ENCODE measurements at places on chromosomes 2 and 18. TPM values are rescaled to one million over a fixed set of nuclear protein-coding genes. Genes with fewer than 3 reads are reported as not detected.

DNA sequence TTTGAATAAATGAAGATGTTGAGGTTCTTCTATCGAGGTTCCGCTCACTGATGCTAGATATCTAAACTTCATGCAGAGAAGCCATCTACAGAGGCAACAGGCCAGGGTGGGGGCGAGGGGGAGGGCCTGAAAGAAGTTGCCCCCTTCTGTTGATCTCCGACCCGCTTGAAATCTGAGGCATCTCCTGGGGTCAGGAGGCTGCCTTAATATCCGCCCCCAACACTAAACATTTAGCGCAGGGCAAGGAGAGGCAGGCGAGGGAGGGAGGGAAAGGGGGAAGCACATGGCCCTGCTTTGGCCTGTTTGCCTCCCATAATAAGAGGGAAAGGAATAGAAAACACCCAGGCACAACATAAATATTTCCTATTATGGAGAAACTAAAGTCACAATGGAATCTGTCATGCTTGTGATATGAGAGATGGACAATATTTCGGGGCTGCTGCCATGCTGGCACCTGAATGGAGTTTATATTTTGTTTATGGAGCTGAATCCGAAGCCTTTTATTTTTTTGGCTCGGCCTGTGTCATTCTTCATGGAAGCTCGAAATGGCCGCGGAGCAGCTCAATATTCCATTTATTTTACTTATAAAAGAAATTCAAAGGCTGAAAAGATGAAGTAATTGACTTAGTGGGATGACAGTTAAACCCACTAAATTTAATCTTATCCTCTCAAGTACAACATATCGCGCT is 221.1 kb downstream of the INSIG2 start:
- peak; percentile 31 for DNase-seq

DNA sequence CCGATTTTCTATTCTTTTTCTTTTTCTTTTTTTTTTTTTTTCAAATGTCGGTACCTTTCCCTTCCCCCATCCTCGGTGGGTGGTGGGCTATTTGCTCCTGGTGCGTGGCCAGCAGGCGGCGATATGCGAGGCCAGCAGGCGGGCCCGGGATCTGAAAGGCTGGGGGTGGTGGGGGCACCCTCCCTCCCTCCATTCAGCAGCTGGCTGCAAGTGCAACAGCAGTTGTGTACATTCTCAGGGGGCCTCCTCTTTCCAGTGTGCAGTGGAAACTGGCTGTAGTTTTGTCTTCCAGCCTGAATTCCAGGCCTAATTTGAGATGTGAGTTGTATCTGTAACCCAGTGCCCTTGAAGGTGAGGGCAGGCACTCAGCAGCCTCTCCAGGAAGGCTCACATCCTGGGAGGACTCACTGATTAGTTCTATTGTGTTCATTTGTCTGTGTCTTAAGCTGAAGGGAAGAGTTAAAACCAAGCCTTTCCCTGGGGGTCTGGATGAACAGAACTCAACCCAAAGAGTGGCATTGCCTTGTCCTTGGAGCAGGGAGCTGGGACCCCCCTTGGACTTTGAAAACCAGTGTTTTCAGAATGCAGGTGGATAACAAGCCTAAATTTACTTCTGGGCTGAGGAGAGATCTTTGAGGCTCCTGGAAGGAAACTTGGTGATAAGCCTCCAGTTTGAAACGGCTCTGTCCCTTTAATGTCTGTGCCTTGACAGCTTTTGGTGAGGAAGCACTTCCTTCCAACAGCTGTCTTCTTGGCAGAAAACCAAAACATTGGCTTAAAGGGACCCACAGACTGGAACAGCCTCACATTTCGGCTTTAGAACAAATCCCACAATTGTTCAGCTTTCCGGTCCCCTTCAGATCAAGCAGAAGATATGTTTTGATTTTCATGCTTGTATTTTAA is 3.3 kb downstream of the MYCN start:
- DNase-seq: peak; percentile 97

DNA sequence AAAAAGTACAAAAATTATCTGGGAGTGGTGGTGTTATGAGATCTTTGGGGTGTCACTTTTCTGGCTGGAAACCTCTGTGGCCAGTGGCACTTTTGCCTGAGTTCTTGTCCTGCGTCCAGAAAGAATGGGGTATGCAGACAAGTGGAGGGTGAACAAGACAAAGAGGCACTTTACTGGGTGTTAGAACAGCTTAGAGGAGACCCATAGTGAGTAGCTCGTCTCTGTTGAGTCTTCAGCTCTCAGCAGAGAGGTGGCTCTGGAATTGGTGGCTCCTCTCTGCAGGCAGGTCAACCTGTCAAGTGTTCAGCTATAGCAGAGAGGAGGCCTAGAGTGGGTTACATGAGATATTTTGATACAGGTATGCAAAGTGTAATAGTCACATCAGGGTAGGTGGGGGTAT is 26.1 kb downstream of the CRYGD start:
- DNase-seq: no peak

DNA sequence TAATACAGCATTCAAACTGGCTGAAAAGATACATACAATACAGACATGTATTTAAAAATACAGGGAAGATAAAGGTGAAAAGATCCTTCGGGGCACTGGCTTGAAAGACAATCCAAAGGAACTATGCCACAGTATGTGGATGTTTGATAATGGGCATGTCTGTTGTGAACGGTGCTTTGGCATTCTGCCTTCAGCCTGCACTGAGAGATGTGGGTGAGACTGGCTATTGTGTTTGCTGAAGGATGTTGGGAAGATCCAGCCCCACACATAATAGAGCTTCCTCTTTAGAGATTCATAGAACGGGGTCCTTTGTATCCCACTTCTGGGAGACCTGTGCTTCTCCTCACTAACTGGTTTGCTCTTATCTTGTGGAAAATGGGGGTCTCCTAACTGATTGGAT is 65.1 kb upstream of the CXCR4 start:
- DNase-seq: peak; percentile 36

- no peak for DNase-seq
These were observed 675.0 kb downstream of the IRS1 start for GRCh38 chr2:226124548-226125011.

DNA sequence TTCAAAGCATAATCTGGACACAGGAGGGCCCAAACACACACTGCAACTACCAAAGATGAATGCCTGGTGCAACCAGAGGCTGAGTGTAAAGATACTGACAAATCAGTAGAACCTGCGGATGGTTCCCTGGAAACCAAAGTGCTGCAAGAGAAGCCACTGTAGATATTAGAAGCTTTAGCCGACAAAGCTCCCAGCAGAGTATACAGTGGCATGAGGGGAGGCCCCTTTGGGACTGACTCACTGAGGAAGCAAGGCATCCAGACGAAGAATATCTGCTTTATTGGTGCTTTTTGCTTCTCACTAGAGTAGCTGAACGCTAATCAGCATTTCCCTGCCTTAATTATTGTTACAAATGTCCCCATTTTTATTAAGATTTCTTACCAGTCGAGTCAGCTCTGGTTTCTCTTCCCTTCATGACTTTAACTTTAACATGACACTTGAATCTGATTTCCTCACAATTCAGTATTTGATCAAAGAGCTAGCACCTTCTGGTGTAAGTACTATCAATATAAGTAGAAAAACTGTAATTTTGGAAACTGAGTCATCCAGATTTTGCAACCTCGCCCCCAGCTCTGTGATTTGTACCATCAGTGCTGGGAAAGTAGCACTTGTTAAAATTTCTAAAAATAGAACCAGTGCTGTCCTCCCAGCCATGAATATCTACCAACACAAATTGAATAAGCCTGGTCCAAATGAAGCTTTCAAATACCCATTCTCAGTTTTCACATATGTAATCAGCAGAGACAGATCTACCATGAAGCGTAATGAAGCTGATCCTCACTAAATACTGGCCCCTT is 34.2 kb downstream of the FIGN start:
- DNase-seq: no peak

DNA sequence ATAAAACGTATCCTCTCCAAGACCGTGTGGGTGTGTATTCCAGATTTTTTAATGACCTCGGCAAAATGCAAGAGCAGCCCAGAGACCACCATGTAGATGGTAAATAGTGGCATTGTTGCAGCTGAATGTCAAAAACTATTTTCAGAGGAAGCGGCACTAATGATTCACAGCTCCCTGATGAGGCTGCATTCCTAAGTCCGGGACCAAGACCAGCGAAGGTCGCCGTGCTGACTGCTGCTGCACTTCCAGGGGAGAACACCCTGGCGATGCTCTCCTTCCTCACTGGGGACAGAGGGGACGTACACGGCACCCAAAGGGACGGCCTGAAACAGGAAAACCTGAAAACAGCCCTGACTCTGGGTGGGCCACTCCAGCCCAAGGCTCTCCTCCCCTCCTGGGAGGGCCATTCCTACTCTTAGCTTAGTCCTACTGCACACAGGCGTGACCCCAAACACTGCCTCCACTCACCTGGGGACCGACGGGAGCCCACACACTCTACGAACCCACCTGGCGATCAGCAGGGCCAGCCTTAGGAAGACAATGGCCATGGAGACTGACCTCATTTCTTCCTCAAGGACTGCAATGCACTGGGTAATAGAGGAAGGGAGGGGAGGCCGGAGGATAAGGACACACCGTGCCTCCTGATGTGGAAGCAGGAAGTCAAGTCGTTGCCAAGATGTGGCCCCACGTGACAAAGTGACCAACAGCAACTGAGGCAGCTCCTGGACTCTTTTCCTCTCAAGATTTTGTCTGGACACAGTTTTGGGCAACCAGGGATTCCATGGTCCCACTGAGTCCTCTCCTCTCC is 82.8 kb downstream of the ZNF516 start:
- DNase-seq: no peak

GRCh38 chr2:191048073-191048472 is 34.1 kb upstream of the STAT1 start:
- DNase-seq: no peak

GRCh38 chr2:84029903-84030575 is 429.0 kb downstream of the SUCLG1 start:
- DNase-seq: no peak

DNA sequence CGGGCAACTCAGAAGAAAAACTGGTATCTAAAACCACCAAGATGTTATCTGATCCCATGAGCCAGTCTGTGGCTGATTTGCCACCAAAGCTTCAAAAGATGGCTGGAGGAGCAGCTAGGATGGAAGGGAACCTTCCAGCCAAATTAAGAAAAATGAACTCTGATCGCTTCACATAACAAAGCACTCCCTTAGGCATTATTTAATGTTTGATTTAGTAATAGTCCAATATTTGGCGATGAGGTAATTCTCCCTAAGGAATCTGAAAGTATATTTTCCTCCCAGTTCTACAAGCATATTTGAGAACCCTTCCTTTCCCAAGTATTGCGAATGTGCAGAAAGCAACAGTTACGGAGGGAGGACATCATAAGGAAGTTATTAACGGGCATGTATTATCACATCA is 156.6 kb downstream of the KCNJ3 start:
- no peak for DNase-seq

GRCh38 chr18:40365526-40365925 is 1589.5 kb upstream of the PIK3C3 start:
- DNase-seq: no peak

DNA sequence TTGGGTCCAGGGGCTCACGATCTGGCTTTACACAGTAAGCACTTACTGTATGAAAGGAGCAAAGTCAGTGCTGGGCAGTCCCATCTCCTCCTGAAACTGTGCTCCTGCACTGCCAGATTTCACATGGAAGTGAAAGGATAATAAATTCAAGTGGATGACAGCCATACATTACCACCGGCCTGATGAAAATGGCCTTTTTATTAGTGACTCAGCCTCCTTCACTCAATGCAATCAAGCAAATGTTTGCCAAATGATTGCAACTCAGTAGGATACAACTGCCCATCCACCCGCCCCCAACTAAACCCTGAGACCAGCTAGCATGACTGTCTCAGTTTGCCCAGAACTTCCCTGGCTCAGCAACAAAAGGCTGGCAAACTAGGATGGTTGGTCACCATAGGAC is 77.1 kb downstream of the MYO5B start:
- no peak for DNase-seq

DNA sequence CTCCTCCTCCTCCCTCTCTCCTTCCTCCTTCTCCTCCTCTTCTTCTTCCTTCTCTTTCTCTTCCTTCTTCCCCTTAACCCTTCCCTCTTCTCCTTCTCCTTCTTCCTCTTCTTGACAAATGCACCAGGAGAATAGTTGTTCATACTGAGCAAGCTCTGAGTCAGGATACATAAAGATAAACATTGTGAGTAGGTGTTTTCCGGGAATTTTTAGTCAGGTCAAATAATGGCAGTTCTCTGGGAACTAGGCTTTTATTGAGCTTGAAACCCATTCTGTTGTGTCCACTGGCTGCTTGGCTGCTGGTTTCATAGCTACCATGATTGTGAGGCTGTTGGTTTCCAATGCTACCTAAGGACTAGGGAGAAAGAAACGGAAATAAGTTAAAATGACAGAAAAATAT is 1144.7 kb upstream of the DDX18 start:
- DNase-seq: no peak

- no peak for DNase-seq
These were observed 5.9 kb downstream of the AMMECR1L start for GRCh38 chr2:127879899-127880298.

- DNase-seq: no peak
These were observed 551.3 kb downstream of the CMPK2 start for GRCh38 chr2:6314218-6314960.

GRCh38 chr2:240832921-240833494 is 13.0 kb upstream of the KIF1A start:
- no peak for DNase-seq

DNA sequence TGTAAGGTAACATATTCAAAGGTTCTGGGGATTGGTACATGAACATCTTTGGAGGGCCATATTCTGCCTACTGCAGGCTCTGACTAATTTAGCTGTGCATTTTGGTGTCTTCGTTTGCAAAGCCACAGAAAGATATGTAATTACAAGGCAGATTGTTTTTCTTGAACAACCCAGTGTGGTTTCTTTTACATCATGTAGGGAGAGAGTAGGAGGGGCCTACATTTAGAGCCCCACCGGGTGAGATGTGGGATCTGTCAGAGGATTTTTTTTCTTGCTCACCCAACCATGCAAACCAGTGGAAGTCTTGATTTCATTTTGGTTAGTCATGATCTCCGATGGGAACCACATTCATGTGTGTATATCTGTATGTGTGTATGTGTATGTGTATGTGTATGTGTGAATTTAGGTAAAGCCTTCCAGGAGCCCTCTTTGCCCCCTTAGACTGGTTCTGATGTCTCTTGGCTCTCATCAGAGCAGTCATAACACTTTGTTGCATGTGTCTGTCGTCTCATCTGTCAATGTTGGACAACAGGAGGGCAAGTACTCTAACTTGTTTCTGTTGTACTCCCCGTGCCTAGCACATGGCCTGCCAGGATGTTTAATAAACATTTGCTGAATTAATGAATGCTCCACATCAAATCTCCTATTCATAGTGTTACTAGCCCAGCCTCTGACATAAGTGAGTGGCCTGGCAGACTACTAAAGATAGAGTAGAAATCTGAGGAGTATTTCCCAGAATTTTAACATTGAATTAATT is 239.9 kb downstream of the MTX2 start:
- DNase-seq: no peak

The CREG2 gene
- 8.1 TPM for total RNA-seq

The SAG gene
- 0.69 TPM for total RNA-seq

The GAREM2 gene
- 11.0 TPM for total RNA-seq

The GCKR gene
- 0.77 TPM for total RNA-seq

The TRABD2A gene
- 0.69 TPM for total RNA-seq

The GFPT1 gene
- total RNA-seq: 56.3 TPM

The FKBP1B gene
- 35.9 TPM for total RNA-seq

The MC5R gene
- 0.22 TPM for total RNA-seq

The POTEF gene
- 0.10 TPM for total RNA-seq
